ELR (cell line): ENCODE measurements at places on chromosomes 1 and 21.
A peak's percentile ranks its signal among the peaks of the same experiment; 100 is the strongest.

DNA sequence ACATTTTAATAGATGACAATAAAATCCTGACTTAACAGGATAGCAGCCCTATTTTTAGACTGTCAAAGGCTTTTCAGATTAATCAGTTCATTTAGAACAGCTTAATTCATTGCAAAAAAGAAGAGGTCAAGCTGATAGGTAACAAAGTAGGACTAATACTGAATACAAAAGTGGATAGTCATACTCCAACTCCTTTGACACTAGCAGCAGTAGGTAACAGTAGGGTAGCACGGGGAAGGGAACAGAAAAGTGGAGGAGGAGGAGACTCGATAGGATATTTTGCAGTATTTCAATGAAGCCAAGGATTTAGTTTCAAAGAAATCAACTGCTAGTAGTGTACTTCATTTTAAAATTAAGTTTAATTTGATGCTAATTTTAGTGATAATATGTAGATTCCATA lies 51.1 kb downstream of the USP1 start:
- no peak for DNase-seq

- DNase-seq: peak; percentile 76
These were observed 742 bp downstream of the ARTN start for GRCh38 chr1:43934101-43934985.

DNA sequence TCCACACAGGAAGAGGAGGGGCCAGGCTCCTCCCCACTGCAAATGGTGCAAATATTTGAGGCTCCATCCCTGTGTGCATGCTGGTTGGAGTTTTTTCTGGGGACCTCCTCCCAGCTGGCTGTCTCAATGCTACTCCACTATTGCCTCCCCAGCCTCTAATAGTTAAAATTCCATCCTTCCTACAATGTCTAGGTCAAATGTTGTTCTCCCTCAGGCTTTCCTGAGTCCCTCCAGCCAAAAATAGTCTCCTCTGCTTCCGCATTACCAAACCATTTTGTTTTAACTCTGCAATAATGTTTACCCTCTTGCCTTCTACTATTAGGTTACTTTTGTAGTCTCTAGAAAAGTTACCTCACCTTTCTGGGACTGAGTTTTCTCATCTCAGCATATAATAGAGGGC lies 29.6 kb upstream of the FMO1 start:
- DNase-seq: no peak

DNA sequence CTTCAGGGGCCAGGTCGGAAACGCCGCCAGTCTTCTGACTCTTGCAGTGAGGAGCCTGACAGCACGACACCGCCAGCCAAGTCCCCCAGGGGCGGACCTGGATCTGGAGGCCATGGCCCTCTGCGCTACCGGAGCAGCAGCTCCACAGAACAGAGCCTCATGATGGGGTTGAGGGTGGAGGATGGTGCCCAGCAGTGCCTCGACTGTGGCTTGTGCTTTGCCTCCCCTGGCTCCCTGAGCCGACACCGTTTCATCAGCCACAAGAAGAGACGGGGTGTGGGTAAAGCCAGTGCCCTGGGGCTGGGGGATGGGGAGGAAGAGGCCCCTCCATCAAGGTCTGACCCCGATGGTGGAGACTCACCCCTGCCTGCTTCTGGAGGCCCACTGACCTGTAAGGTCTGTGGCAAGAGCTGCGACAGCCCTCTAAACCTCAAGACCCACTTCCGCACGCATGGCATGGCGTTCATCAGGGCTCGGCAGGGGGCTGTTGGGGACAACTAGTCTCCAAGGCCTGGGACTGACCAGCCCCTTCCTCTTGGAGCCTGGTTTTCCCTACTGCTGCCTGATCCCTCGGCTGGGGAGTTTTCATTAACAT lies 8.7 kb downstream of the ZNF687 start:
- DNase-seq: no peak

DNA sequence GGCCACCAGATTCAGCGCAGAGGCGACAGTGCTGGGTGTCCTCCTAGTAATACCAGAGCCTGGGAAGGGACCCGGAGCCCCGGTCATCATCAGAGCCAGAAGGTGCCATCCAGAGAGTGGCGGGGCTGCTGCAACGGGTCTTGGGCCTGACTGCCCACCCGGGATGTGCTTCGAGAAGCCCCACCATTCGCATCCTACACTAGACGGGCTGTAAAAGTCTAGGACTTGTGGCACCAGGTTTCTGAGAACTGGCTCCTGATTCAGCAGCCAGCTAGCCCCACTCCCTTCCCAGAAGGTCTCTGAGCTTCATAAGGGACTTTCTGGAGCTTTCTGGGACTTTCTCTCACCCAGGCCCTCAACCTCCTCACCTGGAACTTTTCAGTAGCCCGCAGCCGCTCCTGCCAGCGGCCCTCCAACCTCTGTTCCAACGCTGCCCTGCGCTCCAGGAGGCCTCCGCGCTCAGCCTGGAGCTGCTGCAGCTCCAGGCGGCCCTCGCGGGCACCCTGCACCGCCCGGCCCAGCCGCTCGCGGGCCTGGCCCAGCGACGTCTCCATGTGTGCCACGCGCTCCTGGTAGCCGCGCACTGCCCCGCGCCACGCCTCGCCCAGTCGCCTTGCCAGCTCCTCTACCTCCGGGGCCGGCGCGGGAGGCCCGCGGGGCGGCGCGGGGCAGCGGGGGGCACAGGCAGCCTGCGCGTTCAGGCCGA lies 940 bp downstream of the NES start:
- no peak for DNase-seq

DNA sequence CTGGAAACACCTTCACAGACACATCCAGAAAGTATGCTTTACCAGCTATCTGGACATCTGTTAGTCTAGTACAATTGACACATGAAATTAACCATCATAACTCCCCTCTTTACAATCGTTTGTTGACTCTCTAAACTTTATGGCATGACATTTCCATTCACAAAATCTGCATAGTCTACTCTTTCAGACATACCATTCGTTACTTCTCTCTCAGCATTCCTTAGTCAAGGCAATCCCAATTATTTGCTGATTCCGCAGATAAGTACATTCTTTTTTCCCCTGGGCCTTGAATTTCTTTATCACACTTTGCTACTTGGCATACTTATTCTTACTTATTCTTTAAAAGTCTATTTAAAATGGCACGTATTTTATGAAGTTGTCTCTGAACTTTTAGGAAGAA lies 15.1 kb upstream of the CRB1 start:
- DNase-seq: no peak

DNA sequence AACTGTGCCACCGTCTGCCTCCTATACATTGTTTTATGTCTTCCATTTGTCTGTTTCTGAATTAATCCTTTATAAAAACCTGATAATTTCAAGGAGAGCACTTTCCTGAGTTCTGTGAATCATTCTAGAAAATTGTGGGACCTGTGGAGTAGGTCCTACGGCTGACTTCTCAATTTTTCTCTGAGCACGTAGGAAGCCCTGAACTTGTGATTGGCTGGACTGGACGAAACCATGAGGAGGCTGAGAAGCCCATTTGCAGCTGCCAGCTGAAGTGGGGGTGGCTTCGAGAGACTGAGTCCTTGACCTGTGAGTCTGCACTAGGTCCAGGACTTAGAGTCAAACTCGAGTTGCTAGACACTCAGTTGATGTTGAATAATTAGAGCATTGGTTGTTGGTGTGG lies 277.1 kb upstream of the NCAM2 start:
- peak; percentile 29 for DNase-seq

GRCh38 chr1:3828391-3828790 lies 28.6 kb downstream of the CEP104 start:
- DNase-seq: no peak
